ENCODE measurements at places on chromosomes 12 and 14. TPM values are rescaled to one million over a fixed set of nuclear protein-coding genes. Genes with fewer than 3 reads are reported as not detected.

PTCSC3 gene
- total RNA-seq: not detected

AQP2 gene
- total RNA-seq: not detected

SIX6 gene
- total RNA-seq: not detected

SLC25A29 gene
- total RNA-seq: 49.2 TPM

CCDC38 gene
- not detected for total RNA-seq

TMPRSS12 gene
- not detected for total RNA-seq

BICDL1 gene
- total RNA-seq: 20.7 TPM

PPFIA2 gene
- total RNA-seq: 2.2 TPM

HCAR1 gene
- not detected for total RNA-seq

KCNK10 gene
- not detected for total RNA-seq

PPP1R1A gene
- total RNA-seq: not detected

GPR84 gene
- 0.17 TPM for total RNA-seq

HNF1A gene
- total RNA-seq: not detected

NDUFA12 gene
- 112 TPM for total RNA-seq

NAV3 gene
- 7.1 TPM for total RNA-seq

GTF2A1 gene
- 35.0 TPM for total RNA-seq

SERPINA12 gene
- total RNA-seq: not detected

ABCC9 gene
- total RNA-seq: 0.12 TPM

RPL41 gene
- 4,734 TPM for total RNA-seq

CD69 gene
- not detected for total RNA-seq

LALBA gene
- not detected for total RNA-seq

KCNA5 gene
- total RNA-seq: not detected

KRT74 gene
- total RNA-seq: not detected

FZD10 gene
- 0.15 TPM for total RNA-seq

KLRC3 gene
- 2.3 TPM for total RNA-seq

SYNE3 gene
- total RNA-seq: 9.5 TPM

RAD52 gene
- total RNA-seq: 26.0 TPM

FOXM1 gene
- total RNA-seq: 49.9 TPM

KRT72 gene
- not detected for total RNA-seq

TMEM119 gene
- total RNA-seq: not detected

RTL1 gene
- not detected for total RNA-seq

CHMP4A gene
- total RNA-seq: 88.6 TPM

SYT10 gene
- not detected for total RNA-seq

CDKN3 gene
- 66.4 TPM for total RNA-seq

CGRRF1 gene
- 22.3 TPM for total RNA-seq
